ENCODE measurements at places on chromosomes 3 and 15. TPM values are rescaled to one million over a fixed set of nuclear protein-coding genes. Genes with fewer than 3 reads are reported as not detected.

Gene SLC2A2
- total RNA-seq = not detected

Gene AMT
- total RNA-seq = 1.9 TPM

GRCh38 chr3:151168269-151169094 is 34.5 kb downstream of the GPR171 start:
- DNase-seq = no peak

- DNase-seq = no peak
Observed at GRCh38 chr15:74243431-74243830, 7.3 kb downstream of the CCDC33 start.

DNA sequence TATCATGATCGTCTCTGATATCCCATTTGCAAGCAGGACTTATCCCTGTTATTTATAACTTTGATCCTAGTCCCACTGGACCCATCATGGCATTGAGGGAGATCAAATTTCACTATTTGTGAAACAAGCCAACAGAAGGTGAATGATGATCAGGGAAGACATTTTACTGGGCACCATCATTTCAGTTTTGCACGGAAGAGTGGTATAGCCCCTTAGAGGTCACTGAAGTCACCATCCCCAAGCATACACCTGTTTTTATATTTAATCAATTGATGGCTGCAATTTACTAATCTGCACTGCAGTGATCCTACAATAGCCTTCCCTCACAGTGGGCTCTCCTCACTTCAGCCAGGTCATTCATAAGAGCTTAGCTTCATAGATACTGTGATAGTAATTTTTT is 132.4 kb downstream of the FHIT start:
- DNase-seq = no peak

DNA sequence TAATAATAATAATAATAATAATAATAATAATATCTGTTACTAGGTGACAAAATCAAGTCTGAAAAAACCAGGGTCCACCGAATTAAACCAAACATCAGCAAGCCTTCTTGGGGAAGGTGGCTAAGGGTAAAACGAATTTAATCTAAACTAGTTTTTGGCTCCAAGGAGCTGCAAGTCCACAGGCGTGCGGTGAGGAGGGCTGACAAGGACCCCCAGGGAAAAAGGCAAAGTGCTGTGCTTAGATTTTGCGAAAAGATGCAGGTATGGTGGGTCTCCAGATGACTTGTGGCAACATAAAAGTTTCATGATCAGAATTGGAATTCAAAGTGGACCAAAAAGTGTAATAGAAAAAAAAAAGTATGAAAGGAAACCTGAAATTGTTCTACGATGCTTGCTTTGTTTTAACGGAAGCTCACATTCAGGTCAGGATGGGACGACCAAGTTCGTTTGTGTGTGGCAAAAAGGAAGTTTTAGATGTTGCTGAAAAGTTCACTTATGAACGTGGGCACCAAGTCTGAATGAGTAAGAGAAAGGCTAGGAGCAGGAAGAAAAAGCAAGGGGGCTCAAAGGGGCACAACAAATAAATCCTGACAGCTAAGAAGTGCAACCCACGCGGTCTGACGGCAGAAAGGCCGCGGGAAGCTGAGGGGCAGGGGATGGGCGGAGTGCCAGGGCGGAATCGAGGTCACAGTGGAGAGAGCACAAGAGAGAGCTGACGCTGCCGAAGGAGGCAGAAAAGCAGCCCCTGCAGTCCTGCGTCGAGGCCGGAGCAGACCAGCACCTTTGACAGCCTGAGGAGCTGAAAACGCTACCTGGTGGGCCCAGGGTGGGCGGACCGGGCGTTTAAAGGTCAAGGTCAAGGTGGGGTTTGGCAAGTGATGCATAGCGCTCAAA is 1.1 kb downstream of the WDR82 start:
- no peak for DNase-seq

Data from glomerular endothelial cell (primary cell).